ENCODE measurements at places on chromosomes 1 and 21.

DNA sequence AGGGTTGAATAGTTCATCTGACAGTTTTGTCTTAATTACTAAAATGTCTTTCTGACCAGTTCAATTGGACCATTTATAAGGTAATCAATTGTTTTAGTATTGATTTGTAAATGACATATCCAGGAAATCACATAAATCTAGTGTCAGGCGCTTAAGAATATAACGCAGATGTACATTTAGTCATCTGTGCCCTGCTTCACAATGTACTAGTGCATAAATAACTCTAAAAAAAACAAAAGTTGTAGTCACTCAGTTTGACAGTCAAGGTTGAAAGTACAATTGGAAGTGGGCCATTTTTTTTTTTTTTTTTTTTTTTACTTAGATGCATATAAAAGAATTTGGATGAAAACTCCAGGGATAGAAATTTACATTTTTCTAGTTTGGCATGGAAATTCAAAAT, 490.4 kb downstream of the PTPRC start:
- no peak for DNase-seq

GRCh38 chr1:156114919-156115513, 505 bp downstream of the LMNA start:
- peak; percentile 37 for DNase-seq

GRCh38 chr1:11781297-11781696, 19.3 kb downstream of the C1orf167 start:
- DNase-seq, result no peak

DNA sequence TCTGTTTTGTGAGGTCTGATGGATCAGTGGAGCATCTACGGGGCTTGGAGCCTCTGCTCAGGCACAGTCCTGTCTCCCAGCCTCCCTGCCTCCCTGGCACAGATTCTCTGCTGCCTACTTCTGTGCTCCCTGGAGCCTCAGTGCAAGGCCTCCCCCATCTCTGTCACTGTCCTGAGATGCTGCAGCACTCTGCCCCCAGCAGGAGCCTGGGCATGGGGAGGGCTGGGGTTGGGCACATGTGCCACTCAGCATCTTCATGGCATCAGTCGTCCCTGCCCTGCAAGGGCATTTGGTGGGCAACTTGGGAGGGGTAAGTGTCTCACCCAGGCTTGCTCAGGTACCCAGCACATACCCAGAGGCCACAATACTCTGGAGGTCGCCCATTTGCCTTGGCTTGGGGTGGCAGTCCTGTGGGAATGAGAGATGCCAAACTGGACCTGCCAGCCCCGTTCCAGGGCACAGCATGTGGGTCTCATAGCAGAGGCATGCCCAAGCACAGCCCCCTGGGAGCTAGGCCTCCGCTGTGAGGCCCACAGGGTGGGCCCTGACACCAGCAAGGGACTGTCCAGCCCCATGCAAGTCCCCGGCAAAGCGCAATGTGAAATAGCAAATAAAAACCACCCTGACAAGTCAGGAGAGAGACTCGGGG, 28.7 kb downstream of the PADI3 start:
- DNase-seq, result no peak

DNA sequence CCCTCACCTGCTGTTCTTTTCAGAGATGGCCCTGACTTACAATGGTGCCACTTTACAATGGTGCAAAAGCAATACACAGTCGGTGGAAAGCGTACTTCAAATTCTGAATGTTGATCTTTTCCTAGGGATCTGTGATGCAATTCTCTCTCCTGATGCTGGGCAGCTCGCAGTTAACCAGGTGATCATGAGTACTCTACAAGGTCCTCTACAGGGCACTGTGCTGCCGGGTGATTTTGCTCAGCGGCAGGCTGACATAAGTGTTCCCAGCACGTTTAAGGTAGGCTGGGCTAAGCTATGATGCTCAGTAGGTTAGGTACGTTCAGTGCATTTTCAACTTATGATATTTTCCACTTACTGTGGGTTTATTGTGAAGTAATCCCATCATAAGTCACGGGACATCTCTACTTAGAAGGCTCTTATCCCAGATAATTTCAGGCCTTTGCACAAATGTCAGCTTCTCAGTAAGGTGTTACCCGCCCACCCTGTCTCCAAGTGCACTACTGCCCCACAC, 126.5 kb downstream of the KCNN3 start:
- DNase-seq, result no peak

DNA sequence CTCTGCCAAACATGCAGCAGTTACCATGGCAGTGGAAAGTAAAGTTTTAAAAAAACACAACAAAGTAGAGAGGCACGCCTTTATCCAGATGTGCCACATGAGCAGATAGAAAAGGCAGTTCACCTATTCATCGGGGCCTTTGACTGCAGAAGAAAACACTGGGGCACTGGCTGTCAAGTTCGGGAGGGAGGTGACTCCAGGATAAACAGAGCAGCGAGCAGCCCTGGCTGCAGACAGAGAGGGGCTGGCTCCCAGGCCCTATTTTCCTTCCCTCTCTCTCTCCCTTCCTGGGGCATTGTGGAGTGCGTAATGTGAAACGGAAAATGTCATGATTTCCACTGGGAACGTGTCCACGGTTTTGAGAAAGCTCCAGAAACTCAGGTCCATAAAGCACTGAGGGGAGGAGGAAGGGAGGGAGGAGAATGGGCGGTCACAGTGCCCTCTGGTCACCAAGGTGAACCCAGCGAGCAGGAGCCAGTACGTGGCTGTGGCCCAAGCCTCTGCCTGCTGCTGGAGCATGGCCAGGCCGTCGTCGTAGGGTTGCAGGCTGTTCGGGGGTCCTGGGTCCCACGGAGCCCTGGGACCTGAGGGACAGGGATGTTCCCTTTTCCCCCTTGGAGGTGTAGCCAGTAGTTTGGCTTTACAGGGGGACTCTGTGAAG, 114.7 kb upstream of the IRF2BP2 start:
- DNase-seq, result peak; percentile 45
